Dermis blood vessel endothelial cell (primary cell): ENCODE measurements at places on chromosomes 2 and 18. TPM values are rescaled to one million over a fixed set of nuclear protein-coding genes. Genes with fewer than 3 reads are reported as not detected.

The SCYGR4 gene
- not detected in 2 replicates for total RNA-seq

The CD226 gene
- total RNA-seq, result 1.0 and 2.8 TPM in 2 replicates

The SH3RF3 gene
- 7.7 and 13.5 TPM in 2 replicates for total RNA-seq

The DYNAP gene
- total RNA-seq, result not detected in 2 replicates

The ATOH8 gene
- total RNA-seq, result 42.3 and 58.4 TPM in 2 replicates

The CEBPZOS gene
- total RNA-seq, result 10.6 and 13.8 TPM in 2 replicates

The TRIM43 gene
- total RNA-seq, result not detected in 2 replicates

The SUCLG1 gene
- total RNA-seq, result 41.0 and 44.4 TPM in 2 replicates

The CNTNAP5 gene
- not detected in 2 replicates for total RNA-seq

The STAMBP gene
- total RNA-seq, result 23.7 and 25.4 TPM in 2 replicates

The NOSTRIN gene
- 4.5 and 34.9 TPM in 2 replicates for total RNA-seq

The GALNT14 gene
- total RNA-seq, result 0.56 and 1.7 TPM in 2 replicates
